ENCODE measurements at places on chromosomes 12 and 14.

DNA sequence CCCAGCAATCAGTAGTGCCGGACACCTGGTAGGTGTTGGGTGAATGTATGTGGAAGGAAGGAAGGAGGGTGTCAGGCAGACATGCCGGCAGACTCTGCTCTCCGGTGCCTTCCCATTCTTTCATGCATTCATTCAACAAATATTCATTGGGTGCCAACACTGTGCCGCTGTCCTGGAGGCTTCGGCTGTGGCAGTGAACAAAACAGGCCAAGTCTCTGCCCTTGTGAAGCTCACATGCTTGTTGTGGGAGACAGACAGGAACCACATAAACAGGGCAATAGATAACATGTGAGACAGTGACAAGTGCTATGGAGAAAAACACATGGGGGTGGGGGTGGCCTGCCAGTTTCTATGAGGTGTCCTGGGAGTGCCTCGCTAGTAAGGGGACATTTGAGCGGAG, 56.5 kb upstream of the ATF1 start:
- no peak for DNase-seq

DNA sequence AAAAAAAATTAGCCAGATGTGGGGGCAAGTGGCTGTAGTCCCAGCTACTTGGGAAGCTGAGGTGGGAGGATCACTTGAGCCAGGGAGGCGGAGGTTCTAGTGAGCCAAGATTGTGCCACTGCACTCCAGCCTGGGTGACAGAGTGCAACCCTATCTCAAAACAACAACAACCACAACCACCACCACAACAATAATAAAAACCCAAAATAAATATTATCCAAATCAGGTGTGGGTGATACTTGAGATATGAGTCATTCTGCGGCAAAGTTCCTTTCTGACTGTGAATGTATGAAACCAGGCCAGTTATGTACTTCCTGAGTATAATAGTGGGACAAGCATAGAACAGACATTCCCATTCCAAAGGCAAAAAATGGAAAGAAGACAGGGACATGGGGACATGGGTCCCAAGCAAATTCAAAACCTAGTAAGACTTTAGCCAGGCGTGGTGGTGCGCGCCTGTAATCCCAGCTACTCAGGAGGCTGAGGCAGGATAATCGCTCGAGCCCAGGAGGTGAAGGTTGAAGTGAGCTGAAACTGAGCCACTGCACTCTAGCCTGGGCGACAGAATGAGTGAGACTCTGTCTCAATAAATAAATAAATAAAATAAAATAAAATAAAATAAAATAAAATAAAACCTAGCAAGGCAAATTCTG, 9.7 kb upstream of the ERC1 start:
- DNase-seq, result no peak

DNA sequence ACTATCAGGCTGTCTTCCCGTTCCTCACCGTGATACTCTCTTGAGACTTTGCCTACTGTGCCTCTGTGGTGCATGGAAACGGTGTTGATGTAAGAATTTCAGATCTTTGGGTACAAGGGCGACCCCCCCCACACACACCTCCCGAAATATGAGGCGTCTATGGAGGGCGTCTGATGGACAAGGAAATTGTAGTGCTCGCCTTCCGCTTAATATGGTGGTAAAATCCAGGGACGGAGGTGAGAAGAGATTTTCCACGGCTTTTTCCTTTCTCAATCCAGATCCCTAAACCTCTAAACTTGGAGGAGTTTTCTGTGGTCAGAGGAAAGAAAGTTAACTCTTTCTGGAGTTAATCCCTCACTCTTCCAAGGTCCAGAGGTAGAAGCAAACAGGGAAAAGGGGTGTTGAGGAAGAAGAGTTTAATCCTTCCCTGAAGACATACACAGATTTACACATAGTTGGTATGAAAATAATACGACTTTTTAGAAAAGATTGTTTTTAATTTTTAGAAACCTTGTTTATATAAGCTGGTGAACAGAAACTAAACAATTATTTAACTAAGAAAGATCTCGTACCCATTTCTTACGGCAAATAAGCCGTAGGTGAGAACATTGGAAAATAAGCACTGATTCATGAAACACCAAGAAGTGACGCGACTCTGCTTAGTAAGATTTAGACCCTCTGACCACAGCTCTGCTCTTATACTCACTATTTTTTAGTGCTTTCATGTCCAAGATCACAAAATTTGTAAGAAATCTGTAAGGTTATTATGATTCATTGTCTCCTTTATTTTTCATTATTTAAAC, 23.1 kb upstream of the RNASE12 start:
- no peak for DNase-seq

DNA sequence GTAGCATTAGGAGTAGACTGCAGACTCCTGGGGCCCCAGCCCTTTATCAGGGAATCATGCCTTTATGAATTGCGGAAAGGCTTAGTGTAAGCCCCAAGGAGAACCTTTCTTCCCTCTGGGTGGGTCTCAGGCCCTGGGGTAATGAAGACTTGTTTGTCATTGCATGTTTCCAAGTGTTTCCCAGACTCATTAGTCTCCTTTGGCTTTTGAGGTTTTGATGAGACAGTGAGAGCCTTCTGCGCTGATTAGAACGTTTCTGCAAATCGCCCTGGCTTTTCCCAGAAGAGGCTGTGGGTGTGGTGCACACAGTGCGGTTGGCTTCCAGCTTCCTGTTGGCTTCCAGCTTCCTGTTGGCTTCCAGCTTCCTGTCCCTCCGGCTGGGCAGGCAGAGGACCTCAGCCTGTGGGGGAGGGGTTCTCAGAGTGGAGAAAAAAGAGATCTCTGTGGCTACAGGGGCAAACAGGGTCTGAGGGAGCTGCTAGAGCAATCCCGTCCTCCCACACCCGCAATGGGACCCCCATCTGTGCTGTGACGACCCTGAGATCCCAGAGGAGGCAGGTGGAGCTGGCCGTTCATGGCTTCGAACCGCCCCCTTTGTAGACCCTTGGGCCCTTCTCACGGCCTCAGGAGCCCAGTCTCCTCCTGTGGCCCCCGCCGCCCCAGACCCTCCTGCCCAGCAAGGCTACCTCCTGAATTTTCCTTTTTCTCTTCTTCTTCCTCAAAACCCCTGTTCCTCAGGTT, 42.1 kb downstream of the GPR68 start:
- no peak for DNase-seq

GRCh38 chr12:49422114-49422513, 54.9 kb downstream of the SPATS2 start:
- no peak for DNase-seq

GRCh38 chr12:34398706-34399630, 376.7 kb downstream of the ALG10 start:
- no peak for DNase-seq

DNA sequence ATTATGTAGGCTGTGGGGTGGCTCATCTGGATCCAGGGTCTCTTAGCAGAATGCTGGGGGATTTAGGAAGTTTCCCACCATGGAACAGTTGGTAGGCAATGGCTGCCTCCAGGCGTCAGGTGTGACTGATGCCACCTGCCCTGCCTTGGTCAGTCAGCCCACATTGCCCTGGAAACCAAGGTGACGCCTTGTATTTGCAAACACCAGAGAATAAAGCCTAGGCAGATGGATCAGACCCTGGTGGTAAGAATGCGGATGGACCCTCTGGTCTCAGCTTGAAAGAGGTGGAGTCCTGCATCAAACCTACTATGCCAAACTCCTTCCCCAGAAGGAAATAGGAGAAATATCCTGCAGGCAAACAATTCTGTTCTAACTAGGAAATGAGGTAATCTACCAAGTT, 38.2 kb downstream of the NCKAP5L start:
- DNase-seq, result peak; percentile 62

DNA sequence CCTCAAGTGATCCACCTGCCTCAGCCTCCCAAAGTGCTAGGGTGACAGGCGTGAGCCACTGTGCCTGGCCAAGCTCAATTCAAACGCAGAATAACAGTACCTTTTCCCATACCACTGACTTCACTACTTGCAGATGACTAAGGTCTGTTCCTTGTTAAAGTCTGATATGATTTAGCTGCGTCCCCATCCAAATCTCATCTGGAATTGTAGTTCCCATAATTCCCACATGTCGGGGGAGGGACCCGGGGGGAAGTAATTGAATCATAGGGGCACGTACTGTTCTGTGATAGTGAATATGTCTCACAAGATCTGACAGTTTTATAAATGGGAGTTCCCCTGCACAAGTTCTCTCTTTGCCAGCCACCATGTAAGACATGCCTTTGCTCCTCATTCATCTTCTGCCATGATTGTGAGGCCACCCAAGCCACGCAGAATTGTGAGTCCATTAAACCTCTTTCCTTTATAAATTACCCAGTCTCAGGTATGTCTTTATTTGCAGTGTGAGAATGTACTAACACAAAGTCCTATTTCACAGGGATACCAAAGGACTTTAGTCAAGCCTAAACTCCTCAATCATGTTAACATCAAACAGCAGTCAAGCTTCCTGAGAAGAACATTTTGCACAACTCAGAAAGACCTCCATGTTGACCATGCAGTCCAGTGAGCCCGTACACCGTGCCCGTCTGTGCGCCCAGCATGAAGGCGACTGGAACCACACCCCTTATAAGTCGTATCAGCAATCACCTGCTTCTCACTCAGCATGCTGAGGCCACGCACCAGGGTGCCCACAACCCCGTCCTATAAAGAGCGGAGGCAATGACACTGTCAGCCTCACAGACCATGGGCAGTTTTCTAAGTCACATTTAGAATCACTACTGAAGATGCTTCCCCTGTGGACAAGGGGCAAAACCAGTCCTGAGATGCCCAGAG, 36.9 kb downstream of the FOXN3 start:
- no peak for DNase-seq

- DNase-seq, result no peak
These were observed 314.7 kb downstream of the NAV3 start for GRCh38 chr12:78145398-78145797.

GRCh38 chr14:44833376-44834060, 128.2 kb downstream of the KLHL28 start:
- DNase-seq, result no peak

- no peak for DNase-seq
These were observed 99.0 kb upstream of the PKP2 start for GRCh38 chr12:32995623-32996022.

DNA sequence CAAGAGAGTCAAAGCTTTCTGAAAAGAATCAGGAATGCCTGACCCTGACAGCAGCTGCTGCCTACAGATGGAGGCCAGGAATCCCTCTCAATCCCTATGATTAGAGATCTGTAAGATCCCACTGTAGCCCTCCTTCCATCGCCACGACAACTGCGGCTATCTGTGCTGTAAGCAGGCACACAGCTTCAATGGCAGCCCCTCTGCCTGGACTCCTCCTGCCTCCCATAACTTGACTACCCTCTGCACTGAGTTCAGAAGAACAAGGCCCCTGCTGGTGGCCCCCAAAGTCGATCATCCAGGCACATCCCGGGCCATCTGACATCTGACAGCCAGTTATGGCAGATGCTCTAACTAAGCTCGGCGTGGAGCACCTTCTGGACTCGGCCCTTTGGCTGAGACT, 2.9 kb downstream of the CLMN start:
- DNase-seq, result no peak

GRCh38 chr12:53890081-53890480, 48.5 kb upstream of the HOXC13 start:
- DNase-seq, result no peak

- DNase-seq, result no peak
These were observed 305.8 kb downstream of the RGS6 start for GRCh38 chr14:72237722-72238666.

- no peak for DNase-seq
These were observed 62.1 kb upstream of the KIF21A start for GRCh38 chr12:39505023-39505422.

- DNase-seq, result no peak
These were observed 118.4 kb upstream of the EVL start for GRCh38 chr14:99946652-99947489.

DNA sequence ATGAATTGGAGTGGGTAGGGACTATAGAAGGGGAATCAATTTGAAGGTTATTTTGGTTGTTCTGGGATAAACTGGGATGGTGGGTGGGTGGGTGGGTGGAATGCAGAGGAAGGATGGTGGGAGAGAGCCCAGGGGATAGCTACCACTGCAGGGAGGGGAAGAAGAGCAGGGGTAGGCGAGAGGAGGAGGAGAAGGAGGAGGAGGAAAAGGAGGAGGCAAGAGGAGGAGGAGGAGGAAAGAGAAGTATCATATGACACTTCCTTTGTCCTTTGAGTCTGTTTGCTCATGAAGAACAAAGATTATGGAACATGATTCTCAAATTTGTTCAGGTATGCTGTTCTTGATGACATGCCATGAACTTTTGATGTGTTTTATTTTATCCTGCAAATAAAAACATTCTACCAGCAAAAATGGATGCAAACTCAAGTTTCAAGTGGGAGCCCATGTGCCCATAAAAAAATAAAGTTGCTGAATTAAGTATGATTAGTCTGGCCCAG, 4.1 kb upstream of the BEST3 start:
- DNase-seq, result no peak

DNA sequence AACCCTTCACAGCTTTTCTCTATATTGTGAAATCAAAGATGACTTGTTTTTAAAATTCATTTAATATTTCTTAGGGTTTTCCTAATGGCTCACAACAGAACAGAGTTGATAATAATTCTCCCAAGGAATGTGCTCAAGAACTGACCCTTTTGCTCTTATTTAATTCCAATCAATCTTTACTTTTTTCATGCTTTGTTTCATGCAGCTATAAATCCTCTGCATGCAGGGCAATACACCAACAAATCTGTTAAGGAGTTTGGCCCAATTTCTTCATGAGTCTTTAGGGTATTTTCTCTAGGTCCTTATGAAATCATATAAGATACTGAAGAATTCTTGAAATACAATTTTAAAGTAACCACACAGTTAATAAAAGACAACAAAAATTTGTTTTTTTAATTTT, 264.2 kb downstream of the SLC6A15 start:
- DNase-seq, result no peak

DNA sequence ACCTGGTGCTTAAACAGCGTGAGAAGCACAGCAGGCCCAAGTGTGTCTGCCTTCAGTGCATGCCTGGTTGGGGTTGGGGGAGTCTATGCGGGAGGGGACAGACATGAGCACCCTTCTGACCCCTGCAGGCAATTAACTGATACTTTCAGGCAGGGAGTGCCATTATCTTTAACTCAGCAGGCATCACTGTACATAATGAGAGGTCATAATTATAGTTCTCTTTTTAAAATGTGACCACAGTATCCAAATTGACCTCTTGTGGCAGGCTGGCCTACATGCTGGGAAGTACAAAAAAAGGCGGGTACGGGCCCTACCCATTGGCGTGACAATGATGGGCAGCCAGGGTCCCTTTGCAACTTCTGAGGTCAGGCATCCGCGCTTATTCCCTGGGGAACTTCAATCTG, 209.1 kb downstream of the FOXN3 start:
- no peak for DNase-seq

DNA sequence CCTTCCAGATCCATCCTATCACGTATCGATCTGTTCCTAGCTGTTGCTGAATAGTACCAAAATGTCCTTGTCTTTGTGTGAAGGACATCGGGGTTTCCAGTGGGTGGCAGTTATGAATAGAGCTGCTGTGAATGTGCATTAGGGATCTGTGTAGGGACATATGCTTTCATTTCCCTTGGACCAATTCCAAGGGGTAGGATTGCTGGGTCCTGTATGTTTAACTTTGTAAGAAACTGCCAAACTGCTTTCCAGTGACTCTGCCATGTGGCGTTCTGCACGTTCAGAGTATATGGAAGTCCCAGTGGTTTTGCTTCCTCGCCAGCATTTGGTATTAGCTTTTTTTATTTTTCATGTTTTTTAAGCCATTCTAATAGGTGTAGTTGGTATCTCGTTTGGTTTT, 28.6 kb downstream of the PACS2 start:
- peak; percentile 10 for DNase-seq

GRCh38 chr14:60092526-60092920, 800 bp downstream of the PCNX4 start:
- no peak for DNase-seq

- DNase-seq, result no peak
These were observed 158.0 kb upstream of the ALG10B start for GRCh38 chr12:38158428-38159091.
